Left hindlimb (tissue), 1 donor: ENCODE measurements at places on chromosomes 4 and X.

- no peak for DNase-seq
Observed at GRCh38 chrX:46704767-46705386, 54.0 kb downstream of the SLC9A7 start.

DNA sequence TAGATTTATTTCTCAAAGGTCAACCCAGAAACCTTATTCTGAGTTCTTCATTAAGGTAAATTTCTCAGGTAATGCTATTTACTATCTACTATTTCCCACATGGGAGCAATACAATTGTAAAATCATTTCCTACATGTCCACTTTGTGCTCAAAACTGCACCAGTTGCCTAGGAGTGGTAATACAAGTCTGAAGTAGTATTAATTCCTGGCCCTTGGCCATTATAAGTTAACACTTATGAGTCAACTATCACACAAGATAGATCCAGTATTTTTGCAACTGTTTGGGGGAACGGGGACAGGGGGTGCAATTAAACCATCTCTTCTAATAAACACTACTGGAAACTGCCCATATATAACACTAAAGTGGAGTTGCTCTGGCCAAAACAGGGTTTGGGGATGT lies 48.9 kb downstream of the ACSL4 start:
- DNase-seq, result no peak

DNA sequence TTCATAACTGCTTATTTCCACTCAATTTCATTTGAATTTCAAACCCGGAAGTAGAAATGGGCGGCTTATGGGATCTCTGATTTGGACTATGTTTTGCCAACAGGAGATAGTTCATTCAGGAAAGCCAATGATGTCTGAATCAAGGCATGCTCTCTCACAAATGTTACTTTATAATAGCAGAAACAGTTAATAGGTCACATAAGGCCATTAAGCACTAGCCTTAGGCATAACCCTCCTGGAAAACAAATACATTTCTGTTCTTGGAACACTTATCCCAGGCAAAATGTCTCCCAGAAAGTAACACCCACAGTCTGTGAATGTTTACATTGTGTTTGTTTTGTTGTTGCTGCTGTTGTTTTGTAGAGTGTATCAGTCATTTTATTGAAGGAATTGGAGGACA lies 1347.2 kb upstream of the PCDH7 start:
- DNase-seq, result no peak

- DNase-seq, result no peak
Observed at GRCh38 chrX:22800360-22800759, 199.4 kb upstream of the DDX53 start.

- no peak for DNase-seq
Observed at GRCh38 chr4:123649250-123649644, 252.7 kb downstream of the SPRY1 start.

DNA sequence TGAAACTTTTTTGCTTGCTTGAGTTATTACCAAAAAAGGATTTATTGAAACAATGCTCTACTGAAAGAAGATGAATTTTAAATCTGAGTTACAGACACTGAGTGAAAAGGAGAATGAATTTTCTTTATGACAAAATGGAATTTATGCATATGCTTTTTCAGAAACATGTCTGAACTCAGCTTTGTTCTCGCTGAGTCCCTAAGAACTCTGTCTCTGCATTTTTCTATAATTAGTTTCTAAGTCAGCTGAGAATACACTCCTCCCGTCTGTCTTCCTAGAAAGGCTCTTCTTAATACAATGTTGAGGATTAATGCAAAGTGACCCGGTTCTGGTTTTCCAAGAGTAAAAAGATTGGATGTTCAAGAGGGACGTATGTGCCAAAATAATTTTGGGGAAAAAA lies 463.5 kb downstream of the NKX6-1 start:
- DNase-seq, result no peak
